ENCODE measurements at places on chromosomes 3 and 15. TPM values are rescaled to one million over a fixed set of nuclear protein-coding genes. Genes with fewer than 3 reads are reported as not detected.

DNA sequence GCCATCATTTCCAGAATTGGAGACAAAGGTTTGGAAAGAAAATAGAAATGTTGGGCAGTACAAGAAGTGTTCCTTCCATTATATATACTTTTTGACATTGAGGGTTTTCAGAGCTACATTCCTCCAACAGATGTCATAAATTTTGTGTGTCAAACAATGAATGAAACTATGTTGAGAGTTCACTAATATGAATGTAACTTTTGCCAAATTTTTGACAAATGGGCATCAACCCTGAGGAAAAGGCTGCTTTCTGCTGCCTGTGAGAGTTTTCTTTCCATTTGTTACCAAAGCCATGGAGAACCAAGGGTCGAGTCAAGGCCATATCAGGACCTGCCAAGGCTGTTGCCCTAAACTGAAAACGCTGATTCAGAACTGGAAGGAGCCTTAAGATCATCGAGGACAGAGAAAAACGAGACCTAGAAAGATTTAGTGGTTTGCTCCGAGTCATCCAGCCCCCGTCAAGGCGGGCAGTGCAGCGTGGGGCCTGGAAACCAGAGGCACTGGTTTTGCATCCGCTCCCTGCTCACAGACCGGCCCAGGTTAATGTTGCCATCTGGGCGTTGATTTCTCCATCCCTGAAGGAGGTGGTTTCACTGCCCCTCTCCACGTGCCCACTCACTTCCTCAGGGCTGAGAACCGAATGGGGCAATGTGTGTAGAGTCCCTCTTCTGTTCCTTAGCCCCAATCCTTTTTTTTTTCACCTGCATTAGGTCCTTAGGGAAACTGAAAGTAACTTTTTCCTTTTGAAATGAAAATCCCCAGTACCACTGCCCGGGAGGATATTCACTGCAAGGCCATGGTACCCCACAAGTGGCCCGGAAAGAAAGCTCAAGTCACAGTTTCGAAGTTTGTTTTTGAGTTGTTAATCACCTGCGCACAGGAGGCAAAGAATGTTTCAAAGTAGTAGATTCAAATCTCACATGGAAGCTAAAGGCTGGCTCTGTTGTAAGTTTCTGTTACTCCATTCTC lies 32.8 kb downstream of the TPM1 start:
- DNase-seq = no peak

- no peak for DNase-seq
Measured at GRCh38 chr3:168285506-168285905, 189.8 kb upstream of the GOLIM4 start.

DNA sequence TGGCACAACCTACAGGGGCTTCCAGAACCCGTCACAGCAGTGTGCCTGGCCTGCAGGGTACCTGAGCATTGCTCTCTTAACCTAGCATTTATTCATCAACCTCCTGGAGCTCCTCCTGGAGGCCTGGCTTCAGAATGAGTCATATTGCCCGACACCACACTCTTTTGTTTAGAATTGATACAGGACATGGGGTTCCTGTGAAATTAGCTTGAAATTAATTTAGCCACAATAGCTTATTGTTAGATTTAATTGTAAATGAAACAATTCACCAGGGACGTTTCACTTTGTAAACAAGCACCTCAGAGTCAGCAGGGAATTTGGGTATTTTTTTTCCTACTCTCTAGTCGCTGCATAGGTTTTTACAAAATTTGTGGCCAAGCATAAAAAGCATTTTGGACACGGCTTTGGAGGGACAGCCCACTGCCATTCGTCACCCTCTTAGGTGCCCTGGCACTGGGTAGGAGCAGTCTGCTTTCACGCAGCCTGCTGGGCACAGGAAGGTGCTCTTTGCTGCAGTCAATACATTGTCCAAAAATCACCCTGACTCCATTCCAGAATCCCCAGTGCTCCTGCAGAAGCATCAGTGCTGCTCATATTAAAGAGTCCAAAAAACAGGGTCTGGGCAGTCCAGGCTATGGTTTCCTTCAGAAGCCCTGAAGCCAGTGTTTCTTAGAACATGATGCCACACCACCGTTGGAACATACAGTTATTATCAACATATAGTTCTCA lies 60.8 kb upstream of the MEF2A start:
- no peak for DNase-seq

DNA sequence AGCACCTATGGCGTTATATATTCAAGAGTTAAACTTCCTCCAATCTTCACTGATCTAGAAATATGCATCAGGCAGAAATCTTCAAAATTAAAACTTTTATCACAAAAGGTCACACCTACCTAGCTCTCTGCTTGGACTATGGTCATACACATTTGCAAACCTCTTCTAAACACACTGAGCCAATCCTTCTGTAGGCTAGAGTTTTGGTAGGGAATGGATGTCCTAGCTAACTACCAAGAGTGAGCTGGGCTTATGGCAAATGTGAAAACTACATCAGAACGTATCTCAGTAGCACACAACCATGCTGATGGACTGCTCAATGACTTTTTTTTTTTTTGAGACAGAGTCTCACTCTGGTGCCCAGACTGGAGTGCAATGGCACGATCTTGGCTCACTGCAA lies 29.6 kb downstream of the SETD2 start:
- DNase-seq = no peak

- DNase-seq = no peak
Measured at GRCh38 chr15:79403501-79403900, 28.6 kb upstream of the MINAR1 start.

DNA sequence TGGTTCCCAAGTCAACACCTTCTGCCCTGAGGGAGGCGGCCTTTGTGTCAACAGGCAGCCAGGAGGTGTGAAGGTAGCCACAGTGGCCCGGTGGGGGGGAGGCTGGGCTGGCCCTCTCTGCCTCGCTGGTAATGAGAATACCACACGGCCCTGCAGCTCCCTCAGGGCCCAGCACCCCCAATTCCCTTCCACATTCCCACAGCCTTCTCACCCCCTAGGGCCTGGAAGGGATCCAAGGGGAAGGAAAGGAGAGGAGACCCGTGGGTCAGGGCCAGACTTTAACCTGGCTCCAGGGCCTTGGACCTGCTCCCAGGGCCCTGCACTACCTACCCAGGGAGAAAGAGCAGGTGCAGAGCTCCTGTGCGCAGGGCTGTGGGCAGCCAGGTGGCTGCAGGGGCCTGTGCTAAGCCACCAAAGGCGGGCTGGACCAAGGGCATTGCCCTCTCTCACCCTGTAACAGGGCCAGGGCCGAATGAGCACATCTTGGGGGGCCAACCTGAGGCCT lies 8.7 kb upstream of the MESP2 start:
- DNase-seq = no peak

- DNase-seq = peak; percentile 98
Measured at GRCh38 chr3:128879125-128879969, at the start of gene ACAD9. TSS of gene ACAD9 (plus strand) at chr3:128879620. CDS start at chr3:128879692, 72 bp downstream.

DNA sequence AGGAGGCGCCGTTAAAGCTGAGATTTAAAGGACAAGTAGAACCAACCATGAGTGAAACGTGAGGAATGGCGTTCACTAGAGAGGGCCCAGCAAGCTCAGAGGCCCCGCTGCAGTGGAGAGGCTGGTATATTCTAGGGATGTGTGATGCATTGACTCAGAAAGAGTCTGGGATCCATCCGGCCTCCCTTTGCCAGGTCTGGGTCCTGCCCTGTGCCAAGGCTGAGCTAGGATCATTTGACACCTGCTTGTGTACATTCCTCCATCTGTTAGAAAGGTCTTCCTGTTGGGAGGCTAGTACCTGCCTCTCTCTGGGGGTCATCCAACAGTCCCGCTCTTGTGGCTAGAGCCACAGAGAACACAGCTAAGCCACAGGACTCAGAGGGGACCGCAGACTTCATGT lies 28.4 kb downstream of the CA12 start:
- DNase-seq = no peak

DNA sequence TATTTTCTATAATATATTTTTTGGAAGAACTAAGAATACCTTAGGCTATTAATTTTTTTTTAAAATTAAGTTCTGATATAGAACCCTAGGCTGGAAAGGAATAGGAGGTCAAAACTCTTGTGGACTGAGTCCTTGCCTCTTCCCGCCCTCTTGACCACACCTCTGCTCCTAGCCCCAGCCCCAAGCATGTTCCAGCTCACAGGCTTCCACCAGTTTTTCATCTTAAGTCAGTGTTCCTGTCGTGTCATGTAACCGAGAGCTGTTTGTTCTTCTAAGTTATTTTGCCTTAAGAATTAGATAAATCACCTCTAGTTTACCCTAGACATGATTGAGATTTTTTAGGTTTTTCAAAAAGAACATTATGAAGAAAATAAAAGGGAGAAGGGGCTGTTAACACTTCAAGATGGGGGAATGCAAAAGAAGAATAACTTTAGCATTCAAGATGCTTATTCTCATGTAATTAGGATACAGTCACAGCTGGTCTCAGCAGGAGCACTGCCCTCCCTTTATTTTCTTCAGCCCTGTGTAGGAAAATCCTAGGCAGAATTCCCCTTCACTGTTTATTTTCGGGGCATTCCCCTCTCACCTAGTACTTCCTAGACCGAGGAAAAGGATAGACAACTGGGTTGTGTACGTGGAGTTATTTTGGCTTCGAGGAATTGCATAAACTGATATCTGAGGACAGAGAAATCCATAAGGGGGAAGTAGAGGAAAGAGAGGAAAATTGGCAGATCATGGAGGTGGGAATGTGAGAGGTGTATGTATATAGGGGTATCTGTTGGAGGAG lies 110.2 kb downstream of the CMSS1 start:
- DNase-seq = no peak

GRCh38 chr3:126127904-126128303 lies 44.0 kb upstream of the SLC41A3 start:
- DNase-seq = no peak

DNA sequence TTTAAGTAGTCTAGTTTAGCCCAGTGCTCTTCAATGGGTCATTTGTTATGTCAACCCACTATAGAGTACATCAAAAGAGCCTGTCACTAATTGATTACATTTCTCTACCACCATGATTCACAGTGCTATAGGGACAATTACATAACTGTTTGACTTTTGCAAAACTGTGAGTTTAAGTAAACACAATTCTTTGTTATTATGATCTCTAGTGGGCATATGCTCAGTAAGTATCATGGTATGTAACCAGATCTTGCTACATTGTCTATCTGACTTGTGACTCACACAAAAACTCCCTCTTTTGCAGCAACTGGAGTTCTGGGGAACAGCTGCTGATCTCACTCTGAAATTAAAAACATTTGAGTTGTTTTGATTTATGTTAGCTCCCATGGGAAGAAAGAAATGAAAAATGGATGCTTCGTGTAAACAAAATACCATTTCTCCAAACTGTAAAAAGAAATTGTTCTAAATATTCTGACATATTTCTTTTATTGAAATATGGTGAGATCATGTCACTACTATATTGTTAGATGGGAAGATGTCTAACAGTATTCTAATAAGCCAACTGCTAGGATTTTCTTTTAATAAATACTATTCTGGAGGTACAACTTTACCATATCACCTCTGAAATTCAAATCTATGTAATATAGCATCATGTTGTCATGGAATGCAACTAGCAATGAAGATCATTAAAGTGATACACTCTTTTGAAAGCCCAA lies 470.4 kb downstream of the ROBO1 start:
- DNase-seq = no peak

Gene BFSP2
- not detected for total RNA-seq

Gene RBM15B
- total RNA-seq = 11.8 TPM

Gene SKOR1
- total RNA-seq = not detected

Gene APEH
- 99.5 TPM for total RNA-seq

Gene PLAAT1
- total RNA-seq = 4.2 TPM
